Sigmoid colon (tissue), 7 donors: ENCODE measurements at places on chromosomes 3 and 15. TPM values are rescaled to one million over a fixed set of nuclear protein-coding genes. Genes with fewer than 3 reads are reported as not detected.

DNA sequence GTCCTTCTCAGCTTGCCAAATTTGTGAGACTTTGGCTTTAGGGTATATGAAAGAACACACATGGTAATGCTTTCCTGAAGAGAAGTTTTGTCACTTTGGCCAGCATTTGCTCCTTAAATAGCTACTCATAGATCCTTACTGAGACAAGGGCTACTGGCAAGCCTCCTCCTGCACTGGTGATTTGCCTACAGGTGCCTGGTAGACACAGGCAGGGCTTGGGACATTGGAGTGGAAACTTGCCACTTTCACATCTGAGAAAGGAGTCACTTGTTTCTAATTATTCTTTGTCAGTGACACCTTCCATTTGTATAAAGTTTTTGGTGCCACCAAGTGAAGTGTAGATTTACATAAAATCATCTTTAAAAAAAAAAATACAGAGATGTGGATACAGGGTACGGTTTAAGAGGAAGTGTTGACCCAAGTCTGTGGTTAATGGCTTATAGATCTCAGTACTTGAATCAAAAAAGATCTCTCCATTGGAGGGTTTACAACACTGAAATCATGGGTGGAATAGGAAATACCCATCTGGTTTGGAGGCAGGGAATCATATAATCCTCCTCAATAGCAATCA is 132.8 kb upstream of the GADL1 start:
- no peaks in the 10 kb centered on the region for H3K4me1 ChIP-seq
- no peak for DNase-seq
- no peaks in the 10 kb centered on the region for H3K27me3 ChIP-seq

SNTN gene
- not detected for total RNA-seq

GRCh38 chr3:119098619-119099222 is 47.2 kb upstream of the TEX55 start:
- DNase-seq: no peak
- no peak overlapping the region for H3K4me3 ChIP-seq
- no peak overlapping the region for H3K27ac ChIP-seq
- H3K27me3 ChIP-seq: no peaks in the 10 kb centered on the region

- H3K27me3 ChIP-seq: no peaks in the 10 kb centered on the region
- H3K4me3 ChIP-seq: no peak overlapping the region
- no peak overlapping the region for H3K27ac ChIP-seq
- H3K4me1 ChIP-seq: peaks cover 4% of the 10 kb centered on the region
Observed at GRCh38 chr15:65521350-65521749, 3.9 kb upstream of the DPP8 start.

DNA sequence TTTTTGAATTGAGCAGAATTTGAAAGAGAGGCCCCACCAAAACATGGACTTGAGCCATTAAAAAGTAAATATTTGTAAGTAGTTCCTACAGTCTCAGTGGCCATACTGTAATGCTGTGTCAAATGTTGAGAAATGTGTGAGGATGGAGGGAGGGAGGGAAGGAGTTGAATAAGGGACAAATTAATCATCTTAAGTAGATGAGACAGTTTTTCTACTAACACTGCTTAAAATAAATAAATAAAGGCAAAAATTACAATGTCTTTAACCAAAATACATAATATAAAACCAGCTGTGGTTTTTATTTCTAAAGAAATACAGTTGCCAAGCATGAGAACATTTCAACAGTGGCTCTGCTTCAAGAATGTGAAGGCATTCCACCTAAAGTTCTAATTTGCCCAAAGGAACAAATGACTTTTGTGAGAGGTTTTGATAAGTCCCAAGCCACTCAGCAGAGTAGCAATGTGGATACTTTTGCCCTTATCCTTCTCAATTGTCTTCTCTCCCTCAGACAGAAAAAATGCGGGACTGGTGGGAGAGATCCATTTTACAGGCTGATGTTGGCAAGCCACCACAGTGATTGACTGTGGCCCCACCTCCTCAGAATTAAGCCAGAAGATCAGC is 427.0 kb upstream of the RARB start:
- H3K27me3 ChIP-seq: no peaks in the 10 kb centered on the region
- no peak overlapping the region for H3K4me3 ChIP-seq
- H3K36me3 ChIP-seq: no peaks in the 10 kb centered on the region
- no peak overlapping the region for H3K27ac ChIP-seq
- DNase-seq: no peak

GRCh38 chr15:70033109-70033508 is 64.6 kb downstream of the TLE3 start:
- DNase-seq: peak; percentile 34
- H3K4me3 ChIP-seq: no peak overlapping the region
- no peak overlapping the region for H3K27ac ChIP-seq

CFAP44 gene
- 5.7 TPM for total RNA-seq

MAP1A gene
- 25.2 TPM for total RNA-seq

GRCh38 chr3:11930084-11930483 is 74.1 kb upstream of the SYN2 start:
- DNase-seq: no peak
- H3K27ac ChIP-seq: no peak overlapping the region
- H3K4me1 ChIP-seq: no peaks in the 10 kb centered on the region
- H3K4me3 ChIP-seq: no peak overlapping the region
- no peaks in the 10 kb centered on the region for H3K27me3 ChIP-seq
- no peaks in the 10 kb centered on the region for H3K36me3 ChIP-seq

- no peak overlapping the region for H3K27ac ChIP-seq
- H3K4me3 ChIP-seq: no peak overlapping the region
- DNase-seq: no peak
Observed at GRCh38 chr3:113753376-113753985, 6.6 kb downstream of the ATP6V1A start.

DNA sequence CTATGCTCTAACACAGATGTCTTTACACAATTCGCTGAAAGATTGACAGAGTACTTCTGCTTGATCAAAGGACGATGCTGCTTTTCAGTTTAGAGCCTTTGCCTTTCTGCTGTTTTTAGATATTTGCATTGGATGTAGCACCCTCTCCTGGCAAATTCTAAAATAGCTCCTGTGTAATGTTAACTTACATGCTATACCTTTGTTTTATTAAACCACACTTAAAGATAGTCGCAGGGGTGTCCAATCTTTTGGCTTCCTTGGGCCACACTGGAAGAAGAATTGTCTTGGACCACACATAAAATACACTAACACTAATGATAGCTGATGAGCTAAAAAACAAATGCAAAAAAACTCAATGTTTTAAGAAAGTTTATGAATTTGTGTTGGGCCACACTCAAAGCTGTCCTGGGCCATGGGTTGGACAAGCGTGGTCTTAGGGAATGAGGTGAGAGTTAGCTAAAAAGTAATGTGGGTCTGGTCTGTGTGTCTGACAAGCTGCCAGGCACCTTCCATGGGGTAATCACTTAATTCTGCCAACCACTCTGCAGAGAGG is 62.9 kb downstream of the ATG7 start:
- no peak overlapping the region for H3K27ac ChIP-seq
- no peaks in the 10 kb centered on the region for H3K4me1 ChIP-seq
- H3K27me3 ChIP-seq: no peaks in the 10 kb centered on the region
- H3K36me3 ChIP-seq: peaks cover 22% of the 10 kb centered on the region
- H3K4me3 ChIP-seq: no peak overlapping the region

- H3K4me1 ChIP-seq: peaks cover 40% of the 10 kb centered on the region
- H3K4me3 ChIP-seq: no peak overlapping the region
- H3K27me3 ChIP-seq: no peaks in the 10 kb centered on the region
- peak overlapping the region; percentile 68 for H3K27ac ChIP-seq
- H3K36me3 ChIP-seq: no peaks in the 10 kb centered on the region
- no peak for DNase-seq
Observed at GRCh38 chr3:111750278-111750884, 108.7 kb upstream of the PHLDB2 start.

GOLGA6D gene
- not detected for total RNA-seq

- H3K4me3 ChIP-seq: no peak overlapping the region
- H3K36me3 ChIP-seq: no peaks in the 10 kb centered on the region
- no peaks in the 10 kb centered on the region for H3K27me3 ChIP-seq
- peaks cover 72% of the 10 kb centered on the region for H3K4me1 ChIP-seq
- peak overlapping the region; percentile 73 for H3K27ac ChIP-seq
- DNase-seq: no peak
Observed at GRCh38 chr3:149016669-149017541, 25.6 kb downstream of the GYG1 start.

- H3K27me3 ChIP-seq: no peaks in the 10 kb centered on the region
- DNase-seq: peak; percentile 81
- peak overlapping the region; percentile 51 for H3K4me3 ChIP-seq
- no peaks in the 10 kb centered on the region for H3K36me3 ChIP-seq
- peak overlapping the region; percentile 89 for H3K27ac ChIP-seq
Observed at GRCh38 chr15:65303687-65304380, 643 bp upstream of the RNU5B-1 start.

- H3K27me3 ChIP-seq: no peaks in the 10 kb centered on the region
- H3K4me1 ChIP-seq: no peaks in the 10 kb centered on the region
- H3K27ac ChIP-seq: no peak overlapping the region
- H3K36me3 ChIP-seq: no peaks in the 10 kb centered on the region
Observed at GRCh38 chr3:40899286-40899712, 300.0 kb upstream of the CTNNB1 start.

- H3K4me3 ChIP-seq: no peak overlapping the region
- peaks cover 14% of the 10 kb centered on the region for H3K36me3 ChIP-seq
- H3K27ac ChIP-seq: no peak overlapping the region
- DNase-seq: no peak
Observed at GRCh38 chr3:129520960-129521359, 7.5 kb upstream of the RHO start.

DNA sequence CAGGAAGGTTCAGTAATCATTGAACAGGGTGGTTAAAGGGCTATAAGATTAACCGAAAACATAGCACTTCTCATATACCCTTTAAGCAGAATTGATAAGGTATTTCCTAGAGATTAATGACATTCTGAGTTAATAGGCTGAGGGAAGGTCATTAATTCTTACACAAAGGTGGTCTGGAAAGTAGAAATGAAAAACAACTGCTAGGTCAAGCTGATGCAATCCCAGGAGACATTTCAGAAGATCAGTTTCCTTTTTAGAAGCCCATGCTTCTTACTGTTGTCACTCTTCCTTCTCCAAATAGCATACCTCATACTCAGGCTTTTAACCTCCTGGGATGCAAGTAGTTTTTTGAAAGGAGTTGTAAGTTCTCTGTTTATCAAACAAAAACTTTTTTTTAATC is 8.8 kb downstream of the FILIP1L start:
- peaks cover 39% of the 10 kb centered on the region for H3K4me1 ChIP-seq
- H3K36me3 ChIP-seq: no peaks in the 10 kb centered on the region
- peak overlapping the region; percentile 40 for H3K27ac ChIP-seq

DNA sequence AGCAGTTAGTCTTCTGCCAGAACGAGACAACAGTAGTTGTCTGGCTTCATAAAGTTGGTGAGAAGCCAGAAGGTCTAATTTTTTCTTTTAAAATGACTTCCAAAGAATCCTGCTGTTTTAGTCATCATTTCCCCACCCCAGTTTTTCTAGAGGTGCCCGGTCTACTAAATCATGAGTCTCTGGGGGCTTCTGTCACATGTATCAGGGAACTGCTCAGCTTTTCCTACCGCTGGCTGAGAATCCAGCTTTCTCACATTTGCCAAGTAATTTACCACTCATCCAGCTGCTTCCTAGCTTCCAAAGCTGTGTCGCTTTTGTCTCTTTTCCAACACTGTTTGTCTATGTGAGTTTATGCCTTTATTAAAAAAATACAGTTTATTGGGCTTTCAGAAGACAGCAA is 183.3 kb downstream of the NSUN3 start:
- H3K36me3 ChIP-seq: no peaks in the 10 kb centered on the region
- no peak overlapping the region for H3K4me3 ChIP-seq
- DNase-seq: no peak
- H3K27ac ChIP-seq: peak overlapping the region; percentile 39

FANCD2OS gene
- not detected for total RNA-seq

- H3K4me1 ChIP-seq: no peaks in the 10 kb centered on the region
- no peak overlapping the region for H3K4me3 ChIP-seq
- no peaks in the 10 kb centered on the region for H3K36me3 ChIP-seq
- H3K27ac ChIP-seq: no peak overlapping the region
- H3K27me3 ChIP-seq: no peaks in the 10 kb centered on the region
Observed at GRCh38 chr3:112857526-112857925, 10.9 kb upstream of the CD200R1L start.

GRCh38 chr3:108442281-108442680 is 68.1 kb downstream of the MYH15 start:
- no peak overlapping the region for H3K4me3 ChIP-seq
- no peaks in the 10 kb centered on the region for H3K36me3 ChIP-seq
- no peak overlapping the region for H3K27ac ChIP-seq
- no peaks in the 10 kb centered on the region for H3K4me1 ChIP-seq
- no peak for DNase-seq

MUC4 gene
- 6.4 TPM for total RNA-seq

TNFAIP8L3 gene
- 7.9 TPM for total RNA-seq

DNA sequence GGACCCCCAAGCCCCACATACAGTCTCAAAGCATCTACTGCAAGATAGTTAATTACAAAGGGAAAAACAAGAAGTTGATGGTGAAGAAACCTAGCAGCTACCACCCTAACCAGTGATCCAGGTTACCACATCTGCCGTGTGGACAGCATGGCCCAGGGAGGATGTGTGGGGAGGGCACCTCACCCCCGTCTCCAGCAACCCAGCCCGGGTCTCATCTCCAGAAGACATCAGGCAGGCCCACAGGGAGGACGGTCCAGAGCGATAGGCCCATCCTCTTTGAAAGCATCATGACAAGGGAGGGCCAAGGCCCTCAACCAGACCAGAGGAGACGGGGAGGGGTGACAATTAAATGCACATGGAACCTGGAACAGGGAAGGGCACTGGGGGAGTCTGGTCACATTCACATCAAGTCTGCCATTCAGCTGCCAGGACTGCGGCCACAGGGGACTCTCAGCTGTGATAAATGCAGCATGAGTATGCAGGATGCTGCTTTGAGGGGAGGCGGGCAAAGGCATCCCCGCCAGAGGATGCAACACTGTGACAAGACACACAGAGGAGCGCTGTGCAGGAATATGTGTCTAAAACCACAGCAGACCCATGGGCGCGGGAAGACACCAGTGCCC is 18.8 kb downstream of the ZXDC start:
- H3K27me3 ChIP-seq: no peaks in the 10 kb centered on the region
- no peak overlapping the region for H3K27ac ChIP-seq
- DNase-seq: peak; percentile 50
- peaks cover 37% of the 10 kb centered on the region for H3K36me3 ChIP-seq
- H3K4me3 ChIP-seq: no peak overlapping the region
- no peaks in the 10 kb centered on the region for H3K4me1 ChIP-seq

GRCh38 chr15:40276927-40277326 is 5.9 kb downstream of the ANKRD63 start:
- H3K4me1 ChIP-seq: peaks cover 16% of the 10 kb centered on the region
- DNase-seq: no peak
- no peak overlapping the region for H3K27ac ChIP-seq
- H3K36me3 ChIP-seq: no peaks in the 10 kb centered on the region

HTD2 gene
- total RNA-seq: 11.8 TPM
